Smooth muscle cell of bladder (primary cell): ENCODE measurements at places on chromosomes 4 and X. TPM values are rescaled to one million over a fixed set of nuclear protein-coding genes. Genes with fewer than 3 reads are reported as not detected.

The FDCSP gene
- total RNA-seq = not detected in 2 replicates

The TIGD2 gene
- total RNA-seq = 12.3 and 17.5 TPM in 2 replicates

The SSX1 gene
- total RNA-seq = 0.18 TPM in 1 of 2 replicates, not detected in the other

The LIMCH1 gene
- 16.5 and 42.9 TPM in 2 replicates for total RNA-seq

The CCDC158 gene
- total RNA-seq = 0.14 and 0.18 TPM in 2 replicates

The C4orf50 gene
- under 0.01 TPM in 1 of 2 replicates, not detected in the other for total RNA-seq

The MAGEA12 gene
- under 0.01 and 0.14 TPM in 2 replicates for total RNA-seq

The MAGEE2 gene
- total RNA-seq = not detected in 2 replicates

The SORCS2 gene
- total RNA-seq = 1.1 and 3.8 TPM in 2 replicates

The TAB3 gene
- 3.6 and 4.5 TPM in 2 replicates for total RNA-seq

The DDIT4L gene
- total RNA-seq = 4.6 and 5.9 TPM in 2 replicates

The LDB2 gene
- 36.5 and 44.7 TPM in 2 replicates for total RNA-seq

The GCNA gene
- total RNA-seq = 1.5 and 2.0 TPM in 2 replicates

The GPR119 gene
- total RNA-seq = not detected in 2 replicates

The LRP2BP gene
- 0.28 and 0.55 TPM in 2 replicates for total RNA-seq

The ANXA3 gene
- 17.1 and 21.2 TPM in 2 replicates for total RNA-seq
